ENCODE measurements at places on chromosomes 4 and X.

GRCh38 chrX:100413229-100413628 is 3.2 kb upstream of the PCDH19 start:
- no peak for DNase-seq

DNA sequence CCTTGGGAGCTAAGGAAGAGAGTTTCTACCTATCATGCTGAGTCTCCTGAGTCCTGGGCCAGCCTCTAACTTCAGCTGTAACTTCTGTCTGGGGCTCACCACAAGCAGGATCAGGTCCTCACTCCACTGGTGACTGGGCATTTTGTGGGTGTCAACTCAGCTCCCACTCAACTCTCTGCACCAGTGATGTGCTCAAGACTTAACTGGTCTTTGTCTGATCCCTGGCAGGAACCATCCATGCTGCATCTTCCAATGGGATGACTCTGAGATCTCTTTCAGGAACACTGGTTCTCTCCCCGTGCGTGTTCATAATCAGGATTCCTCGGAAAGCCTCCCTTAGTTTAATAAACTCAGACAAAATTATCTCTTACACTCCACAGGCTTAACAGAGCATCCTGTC is 82.3 kb downstream of the COMMD8 start:
- DNase-seq, result no peak

DNA sequence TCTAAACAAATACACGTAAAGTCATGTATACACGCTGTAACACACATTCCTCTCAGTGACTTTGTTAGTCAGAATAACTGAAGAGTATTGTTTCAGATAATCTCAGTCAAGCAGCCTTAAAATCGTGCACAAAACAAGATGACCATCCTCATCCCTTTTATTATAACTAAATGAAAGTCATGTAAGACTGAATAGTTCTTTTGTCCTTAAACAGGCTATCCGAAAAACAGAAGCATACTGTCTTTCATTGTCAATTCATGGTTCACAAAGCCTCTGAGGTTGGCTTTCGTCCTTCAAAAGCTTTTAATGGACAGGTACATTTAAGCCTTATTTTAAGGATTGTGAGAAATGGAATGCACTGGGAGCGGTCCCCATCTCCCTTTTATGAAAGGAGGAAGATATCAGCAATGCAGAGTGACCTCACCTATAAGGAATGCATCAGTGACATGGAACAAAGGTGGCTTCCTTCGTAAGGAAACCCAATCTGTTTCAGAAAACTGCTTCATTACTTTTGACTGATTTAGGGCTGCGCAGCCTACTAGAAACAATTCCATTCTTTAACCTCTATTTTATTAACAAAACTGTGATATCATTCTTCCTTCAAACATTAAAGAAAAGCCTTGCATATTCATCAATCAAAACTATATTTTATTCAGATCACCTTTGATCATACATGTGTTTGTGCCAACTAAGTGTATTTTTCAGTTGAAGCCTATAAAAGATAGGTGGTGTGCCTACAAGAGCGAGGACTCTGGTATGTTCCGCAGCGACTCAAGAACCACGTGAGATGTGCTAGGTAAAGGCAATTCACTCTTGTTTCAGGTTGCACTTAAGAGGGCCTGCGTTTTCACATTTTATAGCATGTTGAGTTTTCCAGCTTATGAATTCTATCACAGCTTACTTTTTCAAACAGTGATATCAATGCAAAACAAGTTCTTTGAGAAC is 19.2 kb downstream of the SH3RF1 start:
- no peak for DNase-seq

- DNase-seq, result no peak
Measured at GRCh38 chr4:52879471-52879870, 17.4 kb downstream of the RASL11B start.

DNA sequence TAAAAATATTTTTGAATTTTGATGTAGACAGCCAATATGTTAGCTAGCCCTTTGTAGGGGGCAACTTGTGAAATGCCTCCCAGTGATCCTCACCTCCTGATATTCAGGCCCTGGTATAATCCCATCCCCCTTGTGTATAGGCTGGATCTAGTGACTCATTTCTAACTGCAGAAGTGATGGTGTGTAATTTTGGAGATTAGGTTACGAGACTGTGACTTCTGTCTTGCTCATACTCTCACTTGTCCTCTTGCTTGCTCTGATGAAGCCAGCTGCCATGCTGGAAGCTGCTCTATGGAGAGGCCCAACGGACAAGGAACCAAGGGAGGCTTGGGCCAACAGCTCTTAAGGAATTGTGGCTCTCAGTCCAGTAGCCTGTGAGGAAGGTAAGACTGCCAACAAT is 61.7 kb downstream of the GPR82 start:
- no peak for DNase-seq
